ENCODE measurements at places on chromosomes 5 and 9.

DNA sequence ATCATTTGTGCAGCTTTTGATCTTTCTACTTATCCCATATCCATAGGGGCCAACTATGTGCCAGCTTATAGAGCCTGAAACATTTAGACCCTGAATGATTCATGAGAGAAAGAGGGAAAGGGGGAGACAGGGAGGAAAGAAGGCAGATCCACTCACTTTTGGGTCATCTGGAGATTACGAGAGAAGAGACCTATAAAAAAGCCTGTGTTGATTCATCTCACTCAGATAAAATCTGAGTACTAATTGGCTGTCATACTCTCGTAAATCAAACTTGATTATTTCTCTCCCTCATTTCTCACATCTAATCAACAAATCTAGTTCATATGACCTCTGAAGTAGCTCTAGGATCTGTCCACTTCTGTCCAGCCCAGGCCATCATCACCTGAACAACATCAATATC, 137.1 kb downstream of the ARL15 start:
- H3K27ac ChIP-seq, result no peak overlapping the region
- H3K4me3 ChIP-seq, result no peak overlapping the region
- H3K27me3 ChIP-seq, result no peaks in the 10 kb centered on the region
- DNase-seq, result no peak
- peaks cover 28% of the 10 kb centered on the region for H3K36me3 ChIP-seq

DNA sequence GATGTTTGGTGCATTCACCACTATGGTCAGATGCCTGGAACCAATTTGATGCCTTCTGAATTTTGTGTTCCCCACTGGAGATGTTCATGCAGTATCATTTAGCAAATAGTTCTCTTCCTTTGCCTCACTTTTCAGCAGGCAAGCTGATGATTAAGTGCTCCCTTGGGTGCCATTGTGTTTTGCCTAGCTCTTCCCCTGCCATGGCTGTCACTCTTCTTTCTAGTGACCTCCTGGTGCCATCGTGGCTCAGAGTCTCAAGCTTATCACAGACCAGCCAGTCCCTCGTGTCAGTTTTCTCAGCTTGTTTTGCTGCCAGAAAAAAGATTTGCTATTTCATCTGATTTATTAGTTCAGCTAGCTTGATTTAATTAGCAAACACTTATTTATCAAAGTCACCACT, 41.3 kb downstream of the IL31RA start:
- H3K27me3 ChIP-seq, result peaks cover 7% of the 10 kb centered on the region
- no peak overlapping the region for H3K4me3 ChIP-seq
- H3K4me1 ChIP-seq, result peaks cover 7% of the 10 kb centered on the region
- H3K27ac ChIP-seq, result no peak overlapping the region

- H3K36me3 ChIP-seq, result no peaks in the 10 kb centered on the region
- DNase-seq, result no peak
- no peak overlapping the region for H3K4me3 ChIP-seq
- no peaks in the 10 kb centered on the region for H3K27me3 ChIP-seq
- H3K27ac ChIP-seq, result no peak overlapping the region
- H3K4me1 ChIP-seq, result no peaks in the 10 kb centered on the region
Observed at GRCh38 chr9:133449760-133450159, 10.0 kb upstream of the CACFD1 start.

- H3K27me3 ChIP-seq, result no peaks in the 10 kb centered on the region
- no peak for DNase-seq
- no peak overlapping the region for H3K4me3 ChIP-seq
- no peak overlapping the region for H3K27ac ChIP-seq
Observed at GRCh38 chr5:52449516-52449915, 338.2 kb upstream of the ITGA1 start.

DNA sequence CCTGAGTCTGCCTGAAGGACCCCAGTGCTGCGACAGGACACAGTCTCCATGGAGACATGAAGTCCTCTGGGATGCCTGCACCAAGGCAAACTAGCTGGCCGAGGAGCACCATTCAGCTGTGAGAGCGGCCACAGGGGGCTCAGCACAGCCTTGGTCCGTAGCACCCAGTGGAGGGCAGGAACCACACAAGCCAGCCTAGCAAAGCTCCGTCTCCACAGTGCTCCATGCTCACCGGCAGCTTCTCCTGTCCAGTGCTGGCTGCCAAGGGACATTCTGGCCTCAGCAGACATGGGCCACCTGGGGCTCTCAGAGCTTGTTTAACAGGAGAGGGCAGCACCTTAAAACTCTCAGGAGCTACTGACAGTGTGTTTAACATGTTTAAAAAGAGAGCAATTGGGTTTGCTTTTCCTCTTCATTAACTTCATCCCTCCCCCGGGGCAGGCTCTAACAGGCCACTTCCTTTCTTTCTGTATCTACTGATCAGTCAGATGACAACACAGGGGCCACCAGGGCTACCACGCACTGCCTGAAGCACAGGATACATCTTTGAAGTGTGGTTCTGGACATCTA, 57.0 kb downstream of the SECISBP2 start:
- H3K4me1 ChIP-seq, result peaks cover 44% of the 10 kb centered on the region
- no peak overlapping the region for H3K4me3 ChIP-seq
- H3K27ac ChIP-seq, result peak overlapping the region; percentile 78
- no peaks in the 10 kb centered on the region for H3K27me3 ChIP-seq

GRCh38 chr9:106653213-106653612, 209.8 kb upstream of the ZNF462 start:
- H3K4me3 ChIP-seq, result no peak overlapping the region
- no peaks in the 10 kb centered on the region for H3K27me3 ChIP-seq
- no peak for DNase-seq
- H3K27ac ChIP-seq, result no peak overlapping the region
- H3K4me1 ChIP-seq, result no peaks in the 10 kb centered on the region

- no peaks in the 10 kb centered on the region for H3K36me3 ChIP-seq
- H3K27me3 ChIP-seq, result no peaks in the 10 kb centered on the region
Observed at GRCh38 chr9:33198165-33198564, 31.0 kb upstream of the B4GALT1 start.
